ENCODE measurements at places on chromosomes 5 and 9.

GRCh38 chr5:95723632-95724369 is 7.3 kb upstream of the RHOBTB3 start:
- peak; percentile 74 for DNase-seq

DNA sequence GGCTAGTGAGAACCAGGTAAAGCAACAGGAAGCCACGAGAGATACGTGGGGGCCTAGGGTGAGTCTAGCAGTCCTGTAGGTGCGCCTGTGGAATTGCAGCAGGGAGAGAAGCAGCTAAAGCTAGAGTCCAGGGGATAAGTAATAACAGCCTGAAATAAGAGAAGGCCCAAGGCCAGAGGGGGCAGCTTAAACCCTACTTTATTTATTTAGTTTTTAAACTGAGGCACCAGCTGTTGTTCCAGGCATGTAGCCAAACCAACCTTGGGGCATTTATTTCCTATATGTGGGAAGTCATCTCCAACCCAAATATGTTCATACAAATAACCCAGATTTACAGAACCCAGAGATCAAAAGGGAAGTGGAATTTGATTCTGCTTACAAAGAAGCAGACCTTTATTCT is 93.5 kb downstream of the GLDC start:
- DNase-seq = no peak

DNA sequence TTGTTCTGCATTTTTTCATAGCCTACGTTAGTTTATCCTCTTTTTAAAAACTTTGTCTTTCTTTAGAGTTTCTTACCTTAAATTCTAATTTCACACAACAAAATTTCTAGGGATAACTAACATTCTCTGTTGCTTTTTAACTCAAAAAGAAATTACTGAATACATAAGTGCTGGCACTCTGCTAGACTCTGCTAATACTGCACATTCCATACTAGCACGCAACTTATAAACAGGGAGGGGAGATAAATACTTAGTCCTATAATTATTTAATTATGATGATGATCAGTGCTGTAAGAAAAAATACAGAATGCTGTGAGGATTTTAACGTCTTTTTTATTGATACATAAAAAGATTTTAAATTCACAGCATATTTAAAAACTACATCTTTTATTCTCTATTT is 25.1 kb downstream of the RNF145 start:
- DNase-seq = no peak

DNA sequence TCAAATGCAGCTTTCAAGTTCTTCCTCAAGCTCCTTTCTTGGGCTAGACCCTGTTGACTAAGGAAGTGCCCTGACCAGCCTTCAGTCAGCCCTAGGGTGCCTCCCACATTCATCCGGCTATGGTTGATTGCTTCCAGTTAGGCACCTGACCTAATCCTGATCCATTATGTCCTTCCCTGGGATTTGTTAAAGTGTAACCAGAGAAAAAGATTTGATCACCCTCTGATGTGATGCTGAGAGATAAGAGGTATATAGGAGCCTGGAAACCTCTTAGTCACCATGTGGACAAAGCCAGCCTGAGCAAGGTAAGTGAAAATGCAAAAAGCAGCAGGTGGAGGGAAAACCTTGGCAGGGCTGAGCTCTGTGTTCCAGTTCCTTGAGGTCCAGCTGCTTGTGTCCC is 178.8 kb upstream of the ERCC6L2 start:
- no peak for DNase-seq

GRCh38 chr5:149421834-149422233 is 42.7 kb upstream of the IL17B start:
- DNase-seq = no peak

- no peak for DNase-seq
These were observed 98.9 kb downstream of the USP20 start for GRCh38 chr9:129934041-129934591.

DNA sequence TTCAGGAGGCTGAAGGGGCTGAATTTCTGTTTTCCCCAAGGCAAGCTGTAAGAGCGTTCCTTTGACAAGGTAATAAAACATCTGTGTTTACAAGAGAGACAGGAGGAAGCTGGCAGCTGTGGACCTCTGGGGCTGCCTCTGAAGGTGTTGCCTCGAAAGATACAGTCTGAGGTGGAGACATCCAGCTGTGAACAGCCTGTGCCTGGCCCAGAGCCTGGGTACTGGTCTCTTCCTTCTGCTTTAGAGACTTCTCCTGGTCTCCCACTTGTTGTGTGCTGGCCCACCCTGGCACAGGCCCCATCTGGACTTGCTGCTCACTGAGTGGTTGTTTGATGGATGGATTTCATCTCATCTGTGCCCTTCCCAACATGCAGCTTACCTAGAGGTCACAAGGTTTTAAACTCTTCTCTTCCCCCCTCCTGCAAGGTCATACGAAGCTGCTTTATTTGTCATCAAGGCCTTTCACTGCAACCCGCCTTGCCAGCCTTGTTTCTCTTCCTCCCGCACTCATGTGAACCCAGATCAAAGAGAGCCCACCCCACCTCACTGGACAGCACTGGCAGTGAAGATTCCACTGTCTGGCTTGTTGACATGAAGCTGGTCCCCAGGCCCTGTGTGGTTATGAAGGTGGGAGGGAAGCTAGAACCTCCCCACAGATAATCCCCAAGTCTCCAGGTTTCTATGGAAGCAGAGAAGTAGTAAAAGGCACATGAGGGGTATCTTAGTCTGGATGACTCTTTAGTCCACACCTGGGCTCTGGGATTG is 35.0 kb upstream of the ALDH1B1 start:
- no peak for DNase-seq

GRCh38 chr5:137498736-137499505 is at the start of gene SPOCK1:
Gene SPOCK1, minus strand, starts transcription at chr5:137499326.
- peak; percentile 73 for DNase-seq

DNA sequence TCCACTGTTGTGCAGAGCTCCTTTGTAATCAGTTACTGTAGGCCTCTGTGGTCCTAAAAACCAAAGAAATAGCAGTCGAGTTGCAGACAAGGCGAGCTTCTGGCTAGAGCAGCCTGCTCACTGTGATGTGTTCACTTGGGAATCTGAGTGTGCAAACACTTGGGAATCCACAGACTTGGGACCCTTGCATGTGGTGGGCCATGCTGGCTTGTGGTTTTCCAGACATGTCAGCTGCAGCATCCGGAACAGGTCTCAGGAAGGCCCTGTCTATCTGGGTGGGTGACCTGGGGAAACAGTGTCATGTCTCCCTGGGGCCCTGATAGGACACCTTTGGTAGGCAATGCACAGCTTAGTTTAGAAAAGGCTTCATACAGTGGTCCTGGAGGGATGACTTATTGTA is 66.4 kb downstream of the WWC1 start:
- no peak for DNase-seq

DNA sequence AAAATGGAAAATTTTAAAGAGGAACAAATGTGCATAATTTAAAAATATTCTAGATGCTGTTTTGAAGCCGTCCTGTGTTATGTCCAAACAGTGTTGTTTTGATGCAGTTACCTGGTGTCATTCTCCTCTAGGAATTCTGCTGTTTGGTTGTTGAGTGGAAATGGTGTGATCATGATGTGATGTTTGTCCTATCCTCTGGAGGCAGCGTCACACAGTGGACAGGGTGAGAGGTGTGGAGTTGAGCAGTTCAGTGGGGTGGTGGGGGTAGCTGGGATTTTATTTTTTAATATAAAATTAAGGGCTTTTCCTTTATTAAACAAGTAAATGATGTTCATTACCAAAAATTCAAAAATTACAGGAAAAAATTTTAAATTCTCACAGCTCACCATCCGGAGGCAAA is 31.2 kb downstream of the PRDM6 start:
- DNase-seq = no peak

GRCh38 chr9:109776391-109776790 is 3.6 kb upstream of the PALM2AKAP2 start:
- DNase-seq = no peak

GRCh38 chr9:77194423-77194822 is 17.1 kb downstream of the VPS13A start:
- no peak for DNase-seq

GRCh38 chr5:62732677-62733121 is 154.1 kb downstream of the LRRC70 start:
- DNase-seq = peak; percentile 76

- DNase-seq = peak; percentile 73
These were observed 4.3 kb downstream of the PRRC2B start for GRCh38 chr9:131398204-131398603.

DNA sequence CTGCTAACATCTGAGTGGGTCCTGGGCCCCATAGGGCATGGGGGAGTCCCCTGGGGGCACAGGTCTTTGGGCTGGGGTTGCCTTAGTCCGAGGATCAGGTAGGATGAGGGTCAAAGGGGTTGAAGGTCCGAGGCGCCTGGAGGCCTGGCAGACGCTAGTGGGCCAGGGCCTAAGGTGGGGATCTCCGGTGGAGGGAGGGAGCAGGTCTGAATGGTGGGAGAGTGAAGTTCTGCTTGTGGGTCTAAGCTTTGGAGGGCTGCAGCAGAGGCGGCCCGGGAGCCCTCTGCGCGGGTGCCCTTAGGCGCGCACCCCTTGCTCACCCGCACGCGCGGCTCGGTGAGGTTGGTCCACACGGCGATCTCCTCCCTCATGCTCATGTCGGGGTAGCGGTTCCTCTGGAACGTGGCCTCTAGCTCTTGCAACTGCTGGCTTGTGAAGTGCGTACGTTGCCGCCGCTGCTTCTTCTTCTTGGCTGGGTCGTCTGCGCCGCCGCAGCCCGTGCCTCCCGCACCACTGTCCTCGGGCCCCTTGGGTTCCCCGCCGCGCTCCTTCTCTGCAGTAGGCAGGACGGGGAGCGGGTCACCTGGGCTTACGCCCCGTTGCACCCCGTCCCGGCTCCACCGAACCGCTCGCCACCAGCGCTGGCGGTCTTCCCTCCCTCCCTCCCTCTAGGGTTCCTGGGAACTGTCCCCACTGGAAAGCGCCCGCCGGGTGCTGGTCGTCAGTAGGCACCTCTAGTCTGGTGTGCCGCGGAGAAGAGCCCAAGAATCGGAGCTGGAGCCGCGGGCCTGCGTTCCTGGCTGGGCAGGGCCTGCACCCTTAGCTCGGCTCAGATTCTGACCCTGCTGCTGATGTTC is 2.8 kb downstream of the PITX1 start:
- DNase-seq = no peak

DNA sequence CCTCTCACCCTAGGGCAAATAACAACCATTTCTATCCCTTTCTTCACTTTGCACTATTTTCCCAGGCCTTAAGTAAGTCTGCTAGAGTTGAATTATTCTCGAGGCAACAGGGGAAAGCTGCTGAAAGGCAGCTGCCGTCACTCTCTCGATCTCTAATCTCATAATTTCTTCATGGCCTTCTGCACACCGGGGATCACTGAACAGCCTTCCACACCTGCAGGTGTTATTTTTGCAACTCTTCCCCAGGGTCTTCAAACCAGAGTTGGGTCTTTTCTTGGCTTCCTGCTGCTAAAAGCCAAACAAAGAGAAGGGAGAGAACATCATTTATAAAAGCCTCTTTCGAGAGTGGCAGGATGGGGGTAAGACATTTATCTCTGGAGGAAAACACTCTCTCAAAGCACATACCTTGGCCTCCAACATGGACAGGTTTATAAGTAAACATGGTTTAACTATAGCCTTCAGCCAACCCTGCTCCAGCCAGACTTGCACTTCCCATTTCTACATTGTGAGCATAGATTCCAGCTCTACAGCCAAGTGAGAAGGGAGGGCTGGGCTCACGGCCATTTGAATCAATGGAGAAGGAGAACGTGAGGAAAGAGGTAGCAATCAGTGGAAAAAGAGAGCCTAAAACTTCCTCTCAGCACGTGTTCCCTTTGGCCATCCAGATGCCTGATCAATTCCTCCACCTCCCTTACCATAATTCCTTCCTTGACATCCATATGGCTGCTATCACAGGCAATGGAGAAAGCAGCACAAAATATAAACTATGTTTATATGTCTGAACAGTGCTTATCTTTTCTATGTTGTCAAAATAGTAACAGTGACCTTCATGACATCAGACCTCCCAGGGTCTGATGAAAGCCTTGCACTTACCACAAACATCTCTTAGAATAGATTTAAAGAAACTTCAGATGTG is 464.9 kb downstream of the TLE1 start:
- no peak for DNase-seq

GRCh38 chr5:100772006-100772405 is 131.1 kb downstream of the ST8SIA4 start:
- no peak for DNase-seq

DNA sequence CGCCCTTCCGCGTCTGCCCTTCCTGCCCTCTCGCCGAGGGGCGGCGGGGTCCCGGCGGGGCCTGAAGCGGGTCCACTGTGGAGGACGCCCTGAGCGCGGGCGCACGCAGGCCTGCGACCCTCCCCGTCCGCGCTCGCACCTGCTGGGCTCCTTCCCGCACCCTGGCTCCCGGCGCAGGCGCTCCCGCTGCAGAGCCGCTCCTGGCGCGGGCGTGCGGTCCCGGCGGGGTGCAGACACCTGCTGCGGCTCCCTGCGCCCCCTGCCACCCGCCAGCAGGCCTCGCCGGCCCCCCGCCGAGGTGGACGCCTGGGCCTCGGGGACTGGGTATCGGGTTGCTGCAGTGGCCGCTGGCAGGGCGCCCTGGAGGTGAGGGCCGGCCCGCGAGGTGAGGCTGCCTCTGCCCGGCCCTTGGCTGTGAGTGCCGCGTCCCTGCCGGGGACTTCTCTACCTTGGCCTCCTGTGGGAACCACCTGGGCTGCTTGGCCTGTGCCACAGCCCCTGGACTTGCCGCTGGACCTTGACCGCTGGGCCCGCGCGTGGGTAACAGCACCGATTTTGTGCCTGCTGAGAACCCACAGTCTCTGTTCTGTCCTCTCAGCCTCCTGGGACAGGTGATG is 627 bp downstream of the ARRDC1 start:
- peak; percentile 46 for DNase-seq

DNA sequence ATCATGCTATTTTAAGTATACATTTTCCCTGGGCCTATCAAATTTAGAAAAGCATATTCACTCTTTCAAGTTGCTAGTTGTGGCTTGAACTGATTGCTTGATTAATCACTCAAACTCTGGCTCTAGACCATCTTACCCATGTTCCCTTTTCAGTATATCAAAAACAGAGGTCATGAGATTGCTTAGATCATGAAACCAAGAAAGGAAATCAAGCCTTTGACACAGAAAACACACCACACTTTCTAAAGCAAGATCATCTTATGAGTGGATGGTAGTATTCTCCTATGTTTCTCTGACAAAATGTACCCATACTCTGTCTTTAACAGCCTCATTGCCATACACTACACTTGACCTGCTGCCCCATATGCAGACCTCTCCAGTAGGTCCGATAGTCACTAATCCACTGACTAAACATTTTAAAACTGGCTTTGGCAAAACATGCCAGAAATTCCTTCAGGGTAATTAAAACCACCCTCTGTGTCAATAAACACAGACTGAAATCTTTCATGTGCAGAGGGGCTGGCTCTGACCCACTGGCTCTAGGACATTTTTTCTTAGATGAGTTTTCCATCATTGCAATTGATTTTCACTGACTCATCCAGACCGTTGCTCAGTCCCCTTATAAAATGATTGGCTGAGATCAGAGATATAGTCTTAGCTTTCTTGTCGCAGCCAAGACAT is 18.2 kb downstream of the PPP2R2B start:
- DNase-seq = no peak

DNA sequence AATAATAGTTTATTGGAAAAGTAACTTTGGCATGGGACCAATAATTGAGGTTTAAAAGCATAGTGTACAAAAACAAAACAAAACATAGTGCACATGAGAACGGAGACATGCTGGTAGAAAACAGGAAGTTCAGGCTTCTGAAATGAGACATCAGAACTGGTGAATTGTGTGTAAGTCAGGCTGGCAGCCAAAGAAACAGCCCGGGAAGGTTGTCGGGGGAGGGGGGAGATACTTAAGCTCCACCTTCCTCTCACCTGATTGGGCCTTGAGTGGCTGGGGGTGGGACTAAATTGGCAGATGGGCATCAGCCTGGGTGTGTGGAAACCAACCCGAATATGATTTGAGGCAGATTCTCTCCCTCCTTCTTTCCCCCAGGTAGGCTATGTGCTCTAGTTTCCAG is 256.3 kb downstream of the SMARCA2 start:
- peak; percentile 73 for DNase-seq

- DNase-seq = no peak
These were observed 483.0 kb upstream of the DMAC1 start for GRCh38 chr9:8282535-8282934.

All from NB4 (cell line).